Osteocyte (in vitro differentiated cells): ENCODE measurements at places on chromosomes 11 and 22. TPM values are rescaled to one million over a fixed set of nuclear protein-coding genes. Genes with fewer than 3 reads are reported as not detected.

The UPK3A gene
- not detected in 2 replicates for total RNA-seq

DNA sequence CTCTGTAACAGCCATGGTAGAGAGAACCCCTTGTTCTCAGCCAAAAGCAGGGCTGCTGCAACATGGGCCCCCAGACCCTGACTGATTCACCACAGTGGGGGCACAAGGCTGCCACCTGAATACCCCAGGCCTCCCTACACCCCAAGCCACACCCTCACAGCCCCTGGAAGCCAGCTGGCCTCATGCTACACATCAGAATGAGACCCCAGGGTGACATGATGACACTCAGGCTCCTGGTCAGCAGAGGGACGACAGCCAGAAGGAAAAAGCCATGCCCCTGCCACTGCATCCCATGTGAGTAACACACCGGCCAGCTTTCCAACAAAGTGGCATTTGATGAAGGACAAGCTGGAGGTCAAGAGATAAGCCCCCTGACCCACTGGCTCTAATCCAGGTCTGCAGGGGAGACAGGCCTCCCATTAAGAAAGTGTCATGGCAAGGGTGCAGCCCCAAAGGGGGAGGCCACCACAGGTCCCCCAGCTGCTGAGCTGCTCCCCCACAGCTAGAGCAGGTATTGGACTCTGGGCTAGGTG lies 2.6 kb downstream of the CDPF1 start:
- no peaks in the 10 kb centered on the region for H3K36me3 ChIP-seq
- no peaks in the 10 kb centered on the region for H3K27me3 ChIP-seq
- H3K27ac ChIP-seq, result no peak overlapping the region

DNA sequence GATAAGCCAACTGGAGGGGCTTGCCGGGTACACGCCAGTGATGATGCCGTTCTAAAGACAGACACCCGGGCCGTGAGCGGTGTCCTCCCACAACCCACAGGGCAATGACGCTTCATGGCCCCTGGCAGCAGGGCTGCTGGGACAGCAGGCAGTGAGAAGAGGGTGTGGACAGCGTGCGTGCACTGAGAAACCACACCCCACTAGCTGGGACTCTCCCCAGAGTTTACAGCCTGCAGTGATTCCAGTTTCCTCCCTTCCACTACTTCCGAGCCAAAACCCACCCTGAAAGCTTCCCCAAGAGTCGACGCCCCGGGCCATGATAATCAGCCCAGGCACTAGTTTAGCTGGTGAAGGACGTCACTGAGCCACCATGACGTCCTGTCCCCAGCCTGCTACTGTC lies 29.2 kb downstream of the CPT1A start:
- peaks cover 19% of the 10 kb centered on the region for H3K4me1 ChIP-seq
- H3K4me3 ChIP-seq, result no peak overlapping the region
- DNase-seq, result no peak
- peaks cover 33% of the 10 kb centered on the region for H3K36me3 ChIP-seq
- no peaks in the 10 kb centered on the region for H3K27me3 ChIP-seq

GRCh38 chr22:48760481-48761390 lies 1066.9 kb downstream of the BRD1 start:
- no peaks in the 10 kb centered on the region for H3K4me1 ChIP-seq
- no peak overlapping the region for H3K27ac ChIP-seq
- H3K27me3 ChIP-seq, result no peaks in the 10 kb centered on the region
- no peaks in the 10 kb centered on the region for H3K36me3 ChIP-seq

GRCh38 chr11:108398439-108398838 lies 68.9 kb downstream of the C11orf65 start:
- H3K27ac ChIP-seq, result no peak overlapping the region
- H3K27me3 ChIP-seq, result no peaks in the 10 kb centered on the region
- H3K4me3 ChIP-seq, result no peak overlapping the region
